ENCODE measurements at places on chromosomes 11 and 22.

DNA sequence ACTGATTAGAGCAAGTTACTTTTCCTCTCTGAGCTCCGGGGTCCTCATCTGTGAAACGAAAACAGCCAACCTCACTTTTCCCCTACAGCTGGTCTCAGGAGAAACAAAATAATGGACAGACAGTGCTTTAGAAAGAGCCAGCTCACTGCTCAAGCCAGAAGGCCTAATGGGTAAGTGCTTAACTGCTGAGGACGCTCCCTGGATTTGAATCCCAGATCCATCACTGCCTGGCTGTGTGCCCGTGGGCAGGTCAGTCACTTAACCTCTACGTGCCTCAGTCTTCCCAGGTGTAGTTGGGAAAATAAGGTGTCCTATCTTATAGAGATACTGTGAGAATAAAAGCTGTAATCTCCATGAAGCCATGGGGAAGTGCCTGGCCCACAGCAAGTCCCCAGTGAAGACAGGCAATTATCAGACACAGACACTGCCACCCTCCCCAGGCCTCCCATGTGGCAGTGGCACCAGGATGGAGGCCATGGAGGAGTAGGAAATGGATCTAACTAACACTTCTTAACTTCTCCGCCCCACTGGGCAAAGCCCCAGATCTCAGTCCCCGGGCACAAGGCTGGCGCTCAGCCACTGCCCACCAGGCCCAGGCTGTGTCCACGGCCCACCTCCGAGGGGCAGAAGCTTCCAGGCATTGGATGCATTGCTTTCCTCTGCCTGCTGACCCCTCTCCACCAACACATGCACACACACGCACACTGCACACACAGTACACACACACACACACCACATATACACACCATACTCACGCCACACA, 9.2 kb downstream of the TP53I11 start:
- DNase-seq, result no peak

- DNase-seq, result no peak
Observed at GRCh38 chr22:26712158-26712557, 54.8 kb downstream of the MIAT start.

DNA sequence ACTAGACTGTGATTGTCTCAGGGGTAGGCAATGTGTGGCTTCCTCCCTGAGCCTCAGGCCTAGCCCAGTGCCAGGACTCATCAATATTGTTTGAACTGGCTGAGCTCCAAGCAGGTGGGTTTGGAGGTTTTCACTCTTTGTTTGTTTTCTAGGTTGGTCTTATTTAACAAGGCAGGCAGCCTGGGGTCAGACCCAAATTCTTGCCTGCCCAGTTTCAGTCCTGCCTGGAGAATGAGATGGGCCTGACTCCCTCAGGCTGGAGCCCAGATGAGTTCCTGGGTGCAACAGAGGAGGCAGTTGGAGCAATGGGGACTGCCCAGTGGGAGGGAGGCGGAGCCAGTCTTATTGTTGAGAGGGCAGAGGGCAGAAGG, 28.3 kb upstream of the TP53I11 start:
- no peak for DNase-seq

DNA sequence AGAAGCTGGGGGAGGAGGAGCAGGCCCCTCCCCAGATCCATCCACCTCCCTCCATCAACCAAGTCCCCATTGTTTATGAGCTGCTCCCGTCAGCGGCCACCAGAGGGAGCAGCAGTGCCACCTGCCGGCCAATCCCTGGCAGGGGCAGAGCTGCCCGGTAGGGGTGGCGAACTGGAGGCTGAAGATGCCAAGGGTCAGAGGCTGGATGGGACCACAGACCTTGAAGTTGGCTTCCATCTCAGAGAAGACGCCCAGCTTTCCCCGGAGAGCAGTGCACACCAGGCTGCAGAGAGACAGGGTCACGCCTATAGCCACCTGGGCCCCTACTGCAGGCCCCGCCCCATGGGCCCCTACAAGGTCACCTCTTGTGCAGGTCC, 3.6 kb downstream of the FIBP start:
- peak; percentile 60 for DNase-seq

DNA sequence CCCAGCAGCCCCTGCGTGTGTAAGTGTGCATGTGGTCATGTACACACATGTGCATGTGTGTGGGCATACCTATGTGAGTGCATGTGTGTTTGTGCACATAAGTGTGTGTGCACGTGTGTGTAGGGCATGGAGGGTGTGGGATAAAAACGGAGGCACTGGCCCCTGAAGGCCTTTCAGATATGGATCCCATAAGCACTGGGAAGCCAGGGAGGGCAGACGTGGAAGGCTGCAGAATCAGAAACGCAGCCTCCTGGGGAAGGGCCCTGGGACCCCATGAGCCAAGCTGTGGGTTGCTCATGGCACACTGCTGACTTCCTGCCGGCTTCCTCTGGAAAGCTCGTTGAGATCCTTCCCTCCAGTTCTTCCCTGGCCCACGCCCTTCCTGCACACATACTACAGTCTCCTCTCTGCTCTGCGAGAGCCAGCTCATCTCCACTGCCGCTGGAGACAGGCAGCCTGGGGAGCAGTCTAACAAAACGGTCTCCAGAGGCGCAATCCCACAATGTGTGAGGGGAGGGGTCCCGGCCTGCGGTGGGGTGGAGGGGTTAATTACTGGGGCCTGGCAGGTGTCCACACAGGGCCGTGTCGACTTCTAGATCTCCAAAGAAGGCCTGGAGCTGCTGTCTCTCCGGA, 435.2 kb upstream of the B3GAT1 start:
- DNase-seq, result no peak

DNA sequence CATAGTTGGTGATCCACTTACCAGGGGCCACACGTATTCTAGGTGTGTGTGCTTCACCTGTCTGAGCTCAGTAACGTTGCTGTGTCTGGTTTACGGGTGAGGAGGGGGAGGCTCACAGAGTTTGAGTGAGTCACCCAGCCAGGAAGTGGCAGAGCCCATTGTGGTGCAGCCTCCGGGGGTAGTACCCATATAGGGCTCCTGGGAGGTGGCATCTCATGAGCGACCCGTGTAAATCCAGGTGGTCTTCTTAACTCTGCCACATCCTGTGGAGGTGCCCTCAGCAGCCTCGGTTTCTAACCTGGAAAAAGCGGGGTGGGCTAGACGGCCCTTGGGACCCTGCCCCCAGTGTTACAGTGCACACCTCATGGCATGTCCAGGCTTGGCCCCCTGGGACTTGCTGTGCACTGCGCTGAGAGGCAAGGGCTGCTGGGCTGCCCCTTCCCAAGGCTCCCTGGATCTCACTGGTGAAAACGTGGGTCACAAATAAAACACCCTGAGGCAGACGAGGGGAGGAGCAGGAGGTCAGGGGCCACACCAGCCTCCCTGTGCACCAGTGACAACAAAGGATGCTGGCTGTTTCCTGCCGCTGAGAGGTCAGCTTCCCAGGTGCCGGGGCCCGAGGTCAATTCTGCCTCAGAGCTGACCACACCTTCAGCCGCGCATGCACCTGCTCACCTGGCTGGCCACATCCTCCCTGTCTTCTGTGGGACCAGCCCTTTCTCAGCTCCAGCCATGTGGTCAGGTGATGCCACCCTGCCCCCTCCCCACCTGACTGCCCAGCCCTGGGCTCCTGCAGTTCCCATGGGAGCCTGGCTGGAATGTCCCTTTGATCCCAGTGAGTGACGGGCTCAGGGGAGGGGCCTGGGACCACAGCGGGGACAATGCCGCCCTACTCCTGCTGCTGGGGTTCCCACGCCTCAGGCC, 305.1 kb downstream of the CTTN start:
- DNase-seq, result no peak
